Heart left ventricle (tissue), 16 donors: ENCODE measurements at places on chromosomes 1 and 21. TPM values are rescaled to one million over a fixed set of nuclear protein-coding genes. Genes with fewer than 3 reads are reported as not detected.

The SH2D2A gene
- 1.1 TPM for polyA plus RNA-seq

The HDGF gene
- polyA plus RNA-seq, result 87.7 TPM

The PALMD gene
- 95.2 TPM for polyA plus RNA-seq

The ABCA4 gene
- polyA plus RNA-seq, result 0.04 TPM

DNA sequence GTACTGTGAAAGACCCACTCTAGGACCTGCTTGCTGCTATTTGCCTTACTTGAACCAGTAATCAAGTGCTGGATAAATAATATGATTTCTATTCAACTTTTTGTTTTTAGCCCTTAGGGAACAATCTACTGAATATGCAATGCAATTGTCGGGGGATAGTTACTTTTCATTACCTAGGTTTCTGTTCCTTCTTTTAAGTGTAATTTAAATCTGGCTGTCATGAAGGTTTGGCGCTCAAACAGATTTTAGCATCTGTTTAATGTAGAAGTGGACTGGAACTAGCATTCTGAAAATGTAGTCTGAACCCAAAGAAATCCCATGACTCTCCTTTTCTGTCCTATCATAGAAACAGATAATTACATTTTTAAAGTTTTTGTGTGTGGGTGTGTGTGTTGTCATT is 4.8 kb downstream of the MGST3 start:
- no peak for DNase-seq

DNA sequence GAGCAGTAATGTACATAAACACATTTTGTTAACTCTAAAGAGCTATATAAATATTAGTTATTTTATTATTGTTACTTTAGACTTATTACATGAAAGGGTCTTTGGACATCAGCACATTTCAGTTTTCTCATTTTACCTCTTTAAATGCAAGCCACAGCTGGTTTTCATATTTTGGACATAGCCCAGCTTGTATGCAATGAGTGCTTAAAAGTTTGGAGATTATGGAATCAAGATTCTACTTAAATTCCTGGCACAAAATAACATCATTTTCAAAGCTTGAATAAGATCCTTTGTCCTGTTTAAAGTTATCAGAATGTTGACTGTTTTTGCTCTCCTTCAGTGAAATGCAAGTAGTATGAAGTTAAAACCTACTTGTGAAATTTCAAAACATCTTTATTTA is 15.5 kb upstream of the LEPR start:
- no peak for DNase-seq
